LoVo (cell line): ENCODE measurements at places on chromosomes 3 and 15.

DNA sequence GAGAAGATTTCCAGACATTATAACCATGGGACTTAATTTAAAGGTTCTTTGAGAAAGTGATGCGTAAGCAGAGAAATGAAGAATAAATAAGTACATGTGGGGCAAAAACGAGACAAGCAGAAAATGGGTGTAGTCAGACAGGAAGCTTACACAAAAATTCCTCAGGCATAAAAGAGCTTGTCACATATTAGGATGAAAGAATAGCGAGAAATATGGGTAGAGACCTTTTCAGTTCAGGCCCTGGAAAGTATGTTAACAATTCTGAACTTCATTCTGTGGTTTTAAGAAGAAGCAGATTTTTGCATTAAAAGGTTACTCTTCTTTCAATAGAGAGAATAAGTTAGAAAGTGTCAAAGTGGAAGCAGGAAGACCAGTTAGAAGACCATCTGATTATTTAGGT, 352.4 kb downstream of the ROBO1 start:
- no peak for DNase-seq

- DNase-seq, result no peak
These were observed 2.4 kb upstream of the SKIC8 start for GRCh38 chr15:78301828-78302227.

DNA sequence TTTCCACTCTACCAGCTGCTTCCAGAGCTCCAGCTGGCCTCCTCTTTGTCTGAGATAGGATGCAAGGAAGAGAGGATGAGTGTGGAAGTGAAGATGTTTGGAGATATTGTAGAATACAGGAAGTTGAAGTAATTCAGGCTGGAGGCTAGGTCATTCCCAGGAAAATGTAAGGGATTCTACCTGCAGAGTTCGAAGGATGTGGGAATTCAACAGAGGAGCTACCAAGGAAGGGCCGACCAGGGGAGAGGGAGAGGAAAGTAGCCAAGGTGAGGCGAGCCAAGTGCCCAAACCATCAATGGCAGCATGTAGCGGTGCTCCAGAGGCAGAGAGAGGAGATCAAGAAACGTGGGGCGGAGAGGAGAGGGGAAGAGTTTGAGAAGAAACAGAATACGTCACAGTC, 49.0 kb upstream of the EPHB3 start:
- DNase-seq, result no peak

- no peak for DNase-seq
These were observed 81.4 kb upstream of the PSMD6 start for GRCh38 chr3:64104691-64105111.

DNA sequence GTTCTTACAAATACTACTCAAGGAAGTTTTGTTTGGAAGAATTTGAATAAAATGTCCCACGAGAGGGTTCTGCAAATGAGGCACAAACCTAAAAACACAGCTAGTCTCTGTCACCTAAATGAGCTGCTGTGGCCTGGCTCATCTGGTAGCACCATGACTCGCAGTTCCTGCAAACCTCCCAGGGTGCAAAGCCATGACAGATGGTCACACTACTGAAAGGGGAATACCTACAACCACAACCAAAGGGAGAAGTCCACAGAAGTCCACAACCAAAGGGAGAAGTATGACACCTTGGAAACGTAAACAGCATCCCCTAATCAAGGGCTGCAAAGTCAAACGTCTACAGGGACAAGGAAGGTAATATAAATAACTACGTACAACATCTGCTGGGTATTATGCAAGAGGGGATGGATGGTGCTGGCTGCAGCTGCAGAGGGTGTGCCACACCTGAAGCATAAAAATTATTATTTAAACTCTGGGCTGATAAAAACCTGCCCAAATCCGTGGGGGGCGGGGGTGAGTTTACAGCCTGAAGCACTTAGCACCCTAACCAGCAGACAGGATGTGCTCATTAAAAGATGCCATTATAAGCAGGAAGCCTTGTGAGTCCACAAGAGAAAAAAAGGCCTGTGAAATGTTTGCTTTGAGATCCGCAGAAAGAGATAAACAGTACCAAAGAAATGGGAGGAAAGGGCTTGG, 184.0 kb downstream of the MAGI1 start:
- DNase-seq, result peak; percentile 1

DNA sequence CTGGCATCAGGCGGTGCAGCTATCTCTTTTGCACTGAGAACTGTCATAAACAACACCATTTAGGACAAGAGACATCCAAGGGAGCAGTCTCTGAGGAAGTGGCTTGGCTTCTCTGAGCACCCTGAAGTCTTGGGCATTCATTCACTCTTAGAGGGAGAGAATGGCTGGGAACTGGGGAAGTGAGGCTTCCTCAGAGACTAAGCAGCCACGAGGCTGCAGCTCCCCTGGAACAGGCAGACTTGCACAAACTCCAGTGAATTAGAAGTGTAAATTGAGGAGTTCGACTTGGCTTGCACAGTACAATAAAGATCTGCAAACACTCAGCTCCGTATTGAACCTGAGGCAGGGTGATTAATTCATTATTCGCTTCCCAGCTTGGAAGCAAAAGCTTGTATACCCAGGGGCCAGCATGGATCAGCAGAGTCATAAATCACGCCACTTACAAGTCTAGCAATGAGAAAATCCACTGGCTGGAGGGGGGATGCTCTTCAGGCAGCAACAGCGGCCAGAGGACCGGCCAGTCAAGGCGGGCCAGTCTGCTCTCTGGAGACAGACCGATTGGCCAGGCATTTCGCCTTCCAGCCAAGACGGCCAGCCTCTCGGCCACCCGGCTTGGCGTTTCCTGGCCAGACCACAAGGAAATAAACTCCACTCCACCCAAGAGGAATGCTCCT, 118.8 kb upstream of the ADPGK start:
- no peak for DNase-seq

GRCh38 chr3:160458151-160458550, 8.6 kb upstream of the TRIM59 start:
- no peak for DNase-seq

DNA sequence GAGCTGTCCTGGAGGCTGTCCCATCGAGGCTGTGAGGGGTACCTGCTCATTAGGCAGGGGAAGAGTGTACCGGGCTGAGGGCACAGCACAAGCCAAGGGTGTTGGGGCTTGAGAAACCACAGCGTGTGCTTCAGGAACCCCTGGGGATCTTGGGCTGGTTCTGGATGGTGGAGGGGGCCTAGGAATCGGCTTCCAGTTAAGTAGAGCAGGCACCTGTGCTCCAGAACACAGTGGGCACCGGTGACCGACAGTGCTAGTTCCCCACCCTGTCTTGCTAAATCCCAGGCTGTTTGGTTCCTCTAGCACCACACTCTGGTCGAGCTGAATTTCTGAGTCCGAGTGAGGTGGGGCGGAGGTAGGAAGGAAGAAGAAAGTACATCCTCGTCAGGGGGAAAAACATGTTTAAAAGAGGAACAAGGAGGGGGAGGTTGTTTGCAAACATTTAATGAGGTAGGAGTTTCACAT, 29.1 kb downstream of the SLC6A6 start:
- no peak for DNase-seq

- no peak for DNase-seq
These were observed 95.4 kb downstream of the HMG20A start for GRCh38 chr15:77516076-77516475.

DNA sequence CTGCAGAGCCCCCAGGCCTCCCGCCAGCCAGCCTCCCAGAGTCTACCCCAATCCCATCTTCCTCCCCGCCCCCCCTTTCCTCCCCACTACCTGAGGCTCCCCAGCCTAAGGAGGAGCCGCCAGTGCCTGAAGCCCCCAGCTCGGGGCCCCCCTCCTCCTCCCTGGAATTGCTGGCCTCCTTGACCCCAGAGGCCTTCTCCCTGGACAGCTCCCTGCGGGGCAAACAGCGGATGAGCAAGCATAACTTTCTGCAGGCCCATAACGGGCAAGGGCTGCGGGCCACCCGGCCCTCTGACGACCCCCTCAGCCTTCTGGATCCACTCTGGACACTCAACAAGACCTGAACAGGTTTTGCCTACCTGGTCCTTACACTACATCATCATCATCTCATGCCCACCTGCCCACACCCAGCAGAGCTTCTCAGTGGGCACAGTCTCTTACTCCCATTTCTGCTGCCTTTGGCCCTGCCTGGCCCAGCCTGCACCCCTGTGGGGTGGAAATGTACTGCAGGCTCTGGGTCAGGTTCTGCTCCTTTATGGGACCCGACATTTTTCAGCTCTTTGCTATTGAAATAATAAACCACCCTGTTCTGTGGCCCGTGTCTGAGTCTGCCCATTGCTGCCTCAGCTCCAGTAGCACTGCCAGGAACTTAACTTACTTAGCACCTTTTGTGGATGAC, 32.2 kb downstream of the PTPN23 start:
- DNase-seq, result no peak
